Stimulated activated CD4-positive, alpha-beta T cell treated with anti-CD3 and anti-CD28 coated beads, Interleukin-1b, Interleukin-23, amount 100 ng/mL, for 24 hours (primary cell): ENCODE measurements at places on chromosomes 7 and 10.

DNA sequence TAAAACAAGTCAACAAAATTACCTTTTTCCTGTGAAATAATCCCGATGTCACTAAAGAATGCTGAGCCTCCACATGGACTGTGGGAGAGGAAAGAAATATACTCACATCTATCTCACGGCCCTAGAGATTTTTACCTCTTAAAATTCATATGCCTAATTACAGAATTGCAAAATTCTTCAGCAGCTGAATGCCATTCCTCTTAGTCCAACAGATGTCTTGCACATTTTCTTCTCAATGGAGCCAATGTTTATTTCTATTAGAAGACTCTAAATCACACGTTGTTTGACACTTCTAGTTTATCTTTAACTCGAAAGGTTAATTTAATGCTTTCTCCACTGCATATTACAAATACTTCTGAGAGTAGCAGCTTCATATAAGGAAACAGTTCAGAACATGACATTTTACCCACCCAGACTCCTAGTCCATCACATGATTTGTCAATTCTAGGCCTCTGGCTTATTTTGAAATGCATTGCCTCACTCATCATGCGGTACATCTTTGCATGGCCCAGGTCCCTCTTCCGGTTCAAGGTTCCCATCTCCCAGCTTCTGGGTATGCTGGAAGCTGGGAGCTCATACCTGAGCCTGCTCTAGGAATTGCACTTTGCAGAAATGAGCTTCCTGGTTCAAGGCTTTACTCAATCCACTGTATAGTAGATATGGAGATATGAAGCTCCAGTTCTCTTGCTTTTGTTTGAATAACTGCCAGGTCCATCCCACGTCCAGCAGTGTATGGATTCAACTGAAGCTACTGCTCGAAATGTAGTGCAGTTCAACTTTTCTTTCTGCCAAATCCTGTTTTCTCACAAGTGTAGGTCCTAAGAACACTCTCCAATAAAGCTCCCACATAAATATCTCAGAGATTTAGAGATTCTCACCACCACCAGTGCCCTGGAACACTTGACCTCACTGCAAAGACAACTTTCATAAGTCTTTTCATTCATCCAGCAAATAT lies 306.2 kb downstream of the GPR37 start:
- DNase-seq: no peak

DNA sequence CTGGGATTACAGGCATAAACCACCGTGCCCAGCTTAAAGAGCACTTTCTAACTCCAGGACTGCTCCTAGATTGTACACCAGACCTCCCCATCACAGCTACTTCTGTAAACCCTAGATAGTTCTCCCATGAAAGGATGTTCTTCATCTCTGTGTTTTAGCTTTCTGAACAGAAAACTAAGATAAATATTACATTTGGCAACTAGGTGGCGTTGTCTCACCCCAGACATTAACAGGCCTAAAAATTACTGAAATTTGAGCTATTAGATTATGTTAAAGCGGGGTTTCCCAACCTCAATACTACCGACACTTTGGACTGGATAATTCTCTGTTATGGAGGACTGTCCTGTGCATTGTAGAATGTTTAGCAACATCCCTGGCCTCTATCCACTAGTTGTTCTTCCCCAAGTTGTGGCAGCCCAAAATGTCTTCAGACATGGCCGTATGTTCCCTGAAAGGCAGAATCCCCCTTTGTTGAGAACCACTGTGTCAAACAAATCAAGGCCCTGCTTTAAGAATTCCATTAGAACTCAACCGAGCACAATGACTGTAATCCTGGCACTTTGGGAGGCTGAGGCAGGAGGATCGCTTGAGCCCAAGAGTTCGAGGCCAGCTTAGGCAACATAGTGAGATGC lies 19.1 kb downstream of the ATOH7 start:
- DNase-seq: no peak

DNA sequence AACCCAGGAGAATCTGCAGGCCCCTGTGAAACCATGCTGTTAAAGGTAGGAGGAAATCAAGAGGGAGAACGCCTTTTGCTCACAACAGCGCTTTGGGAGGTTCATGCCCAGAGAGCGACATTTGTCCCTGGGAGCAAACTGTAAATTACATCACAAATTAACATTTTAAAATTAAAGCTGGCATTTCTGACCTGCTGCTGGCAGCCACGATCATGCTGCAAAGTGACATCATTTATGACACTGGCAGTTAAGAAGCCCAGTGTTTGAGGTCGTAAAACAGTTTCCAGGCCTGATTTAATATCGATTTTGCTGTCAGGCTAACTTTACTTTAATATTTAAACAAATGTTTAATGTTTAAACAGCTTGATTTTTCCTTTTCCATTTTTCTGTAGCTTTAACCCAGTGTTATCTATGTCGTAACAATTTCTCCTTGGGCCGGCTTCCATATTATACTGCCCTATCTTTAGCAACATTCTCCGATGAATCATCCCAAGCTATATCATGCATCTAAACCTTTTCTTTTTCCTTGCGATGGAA lies 86.5 kb upstream of the NPVF start:
- DNase-seq: no peak

DNA sequence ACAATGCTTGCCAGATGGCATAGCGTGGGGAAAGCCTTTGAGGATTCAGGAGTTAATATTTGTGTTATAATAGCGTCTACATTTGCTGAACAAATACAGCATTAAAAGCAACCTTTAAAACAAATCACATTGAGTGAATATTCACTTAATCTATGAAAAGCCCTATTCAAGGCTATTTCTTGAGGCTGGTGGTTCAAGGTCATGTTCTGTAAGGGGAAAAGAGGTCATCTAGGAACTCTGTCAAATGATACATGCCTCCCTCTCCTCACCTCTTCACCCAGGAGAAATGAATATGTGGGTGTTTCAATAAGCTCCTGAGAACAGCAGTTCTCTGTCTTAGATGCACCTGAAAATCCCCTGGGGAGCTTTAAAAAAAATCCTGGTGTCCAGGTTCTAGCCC lies 303.0 kb downstream of the ELMO1 start:
- DNase-seq: no peak

GRCh38 chr10:33460505-33461294 lies 126.2 kb upstream of the NRP1 start:
- no peak for DNase-seq

DNA sequence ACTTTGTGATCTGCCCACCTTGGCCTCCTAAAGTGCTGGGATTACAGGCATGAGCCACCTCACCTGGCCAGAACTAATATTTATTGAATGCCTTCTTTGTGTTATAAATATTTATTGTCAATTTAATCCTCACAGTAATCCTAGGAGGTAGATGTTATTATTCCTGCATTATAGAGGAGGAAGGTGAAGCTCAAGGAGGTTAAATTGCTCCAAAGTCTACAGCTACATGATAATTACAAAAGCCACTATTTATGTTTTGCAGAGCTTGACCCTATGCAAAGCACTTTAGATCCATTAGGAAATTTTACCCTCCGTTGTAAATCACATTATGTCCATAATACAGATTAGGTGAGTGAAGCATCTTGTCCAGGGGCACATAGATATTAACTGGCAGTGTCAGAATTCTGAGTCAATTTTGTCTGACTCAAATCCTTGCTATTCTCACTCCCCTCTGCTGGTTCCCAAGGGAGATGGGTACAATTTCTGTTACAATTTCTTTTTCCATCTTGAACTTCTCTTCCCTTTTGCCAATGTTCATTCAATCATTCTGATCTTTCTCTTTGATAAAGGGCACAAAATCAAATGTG lies 25.7 kb upstream of the CDK14 start:
- DNase-seq: no peak

DNA sequence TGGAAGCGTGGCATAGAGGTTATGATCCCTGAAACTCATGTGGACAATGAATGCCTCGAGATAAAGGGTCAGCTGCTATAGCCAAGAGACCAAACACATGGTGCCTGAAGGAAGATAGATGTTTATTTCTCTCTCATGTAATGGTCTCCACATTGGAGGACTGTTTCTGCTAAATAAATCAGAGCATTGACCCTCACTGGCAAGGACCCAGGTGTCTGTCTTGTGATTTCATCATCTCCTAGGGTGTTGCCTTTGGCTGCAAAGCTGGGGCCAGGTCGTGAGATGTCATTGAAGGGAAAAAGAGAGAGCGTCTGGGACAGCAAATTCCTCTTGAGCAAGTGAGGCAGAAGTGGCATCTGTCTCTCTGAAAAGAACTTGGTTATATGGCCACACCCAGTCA lies 64.6 kb downstream of the JCAD start:
- no peak for DNase-seq

GRCh38 chr7:70460071-70460470 lies 671.9 kb upstream of the GALNT17 start:
- no peak for DNase-seq

DNA sequence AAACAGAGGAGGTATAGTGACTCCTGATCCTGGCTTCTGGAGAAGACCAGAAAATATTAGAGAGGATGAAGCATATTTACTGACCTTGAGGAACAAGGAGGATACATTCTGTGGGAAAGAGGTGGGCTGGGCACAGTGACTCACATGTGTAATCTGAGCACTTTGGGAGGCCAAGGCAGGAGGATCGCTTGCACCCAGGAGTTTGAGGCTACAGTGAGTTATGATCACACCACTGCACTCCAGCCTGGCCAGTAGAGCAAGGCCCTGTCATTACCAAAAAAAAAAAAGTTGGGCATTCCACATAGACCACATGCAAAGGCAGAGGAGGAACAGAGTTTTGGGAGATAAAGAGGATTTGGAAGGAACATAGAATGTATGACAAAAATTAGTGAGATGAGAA lies 4.4 kb upstream of the ACBD5 start:
- DNase-seq: no peak

DNA sequence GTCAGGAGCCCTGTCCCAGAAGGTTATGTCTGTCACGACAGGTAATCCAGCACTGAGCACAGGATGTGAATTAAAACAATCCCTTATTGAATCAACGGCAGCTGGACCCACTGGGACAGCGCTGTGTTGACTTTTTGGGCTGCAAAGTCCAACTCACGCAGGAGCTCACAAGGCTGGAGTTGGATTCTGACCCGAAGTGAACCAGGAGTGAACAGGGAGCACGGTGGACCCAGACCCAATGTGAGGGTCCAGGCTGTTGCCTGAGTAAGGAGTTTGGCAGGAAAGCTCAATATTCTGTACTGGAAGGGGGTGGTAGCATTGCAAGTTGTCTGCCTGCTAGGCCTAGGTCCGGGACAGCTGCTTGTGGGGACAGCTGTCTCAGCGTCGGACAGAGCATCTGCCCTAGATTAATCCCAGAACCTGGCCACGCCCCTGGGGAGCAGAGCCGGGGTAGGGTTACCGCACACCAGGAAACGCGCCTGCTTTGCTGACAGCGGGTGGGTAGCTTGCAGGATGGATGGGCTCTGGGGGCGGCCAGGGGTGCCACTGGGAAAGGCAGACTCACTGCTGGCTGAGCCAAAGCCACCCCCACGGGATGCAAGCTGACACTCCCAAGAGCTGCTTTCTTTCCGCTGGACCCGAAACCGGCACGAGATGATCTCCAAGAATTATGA lies 24.0 kb downstream of the COL26A1 start:
- no peak for DNase-seq

GRCh38 chr7:33593611-33594010 lies 311.7 kb upstream of the BMPER start:
- no peak for DNase-seq

DNA sequence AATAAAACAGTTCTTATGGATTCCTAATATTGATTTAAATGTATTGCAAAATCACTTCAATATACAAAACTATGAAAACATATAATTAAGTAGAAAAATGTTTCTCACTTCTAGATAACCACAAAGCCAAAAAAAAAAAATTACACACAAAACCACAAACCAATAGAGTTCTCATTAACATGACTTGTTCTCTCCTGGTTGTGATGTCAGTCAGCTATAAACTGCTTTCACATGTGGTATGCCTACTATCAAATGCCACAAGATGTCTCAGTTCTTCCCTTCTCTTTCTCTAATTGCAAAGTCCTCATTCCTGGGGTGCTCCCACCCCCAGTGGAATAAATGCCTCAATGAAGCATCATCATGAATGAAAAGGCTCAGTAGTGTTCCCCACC lies 16.6 kb downstream of the GNAI1 start:
- no peak for DNase-seq

GRCh38 chr7:8141070-8141469 lies 120.9 kb downstream of the ICA1 start:
- no peak for DNase-seq

- no peak for DNase-seq
Measured at GRCh38 chr7:111096997-111097396, 6.1 kb downstream of the LRRN3 start.

- no peak for DNase-seq
Measured at GRCh38 chr7:8200717-8201116, 61.2 kb downstream of the ICA1 start.

DNA sequence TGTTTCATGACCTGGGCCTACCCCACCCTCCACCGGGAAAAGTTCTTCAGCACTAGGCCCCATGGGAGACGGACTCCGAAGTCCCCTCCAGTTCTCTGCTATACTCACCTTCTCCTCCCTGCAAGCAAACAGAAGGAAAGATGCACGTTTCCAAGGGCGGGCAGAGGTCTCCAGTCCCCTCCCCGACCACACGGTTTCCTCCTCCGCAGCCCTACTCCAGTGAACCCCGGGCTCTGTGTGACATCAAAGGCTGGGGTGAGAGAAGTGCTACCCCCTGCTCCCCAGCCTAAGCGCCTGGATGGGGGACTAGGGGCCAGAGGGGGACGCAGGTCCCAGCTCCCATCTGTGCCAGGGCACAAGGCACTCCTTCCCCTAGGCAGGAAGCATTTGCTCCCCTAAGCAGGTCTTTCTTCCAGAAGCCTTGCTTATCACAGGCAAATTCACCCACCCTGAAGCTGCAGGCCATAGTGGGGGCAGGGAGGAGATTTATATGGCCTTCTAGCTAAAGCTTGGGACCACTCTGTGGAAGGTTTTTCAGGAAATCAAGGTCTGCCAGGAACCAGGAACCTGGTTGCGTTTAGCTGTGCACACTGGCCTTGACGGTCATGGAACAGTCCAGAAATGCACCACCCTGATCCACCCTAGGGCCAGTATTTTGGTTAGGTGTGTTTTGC lies 52.8 kb downstream of the ASB13 start:
- no peak for DNase-seq

- no peak for DNase-seq
Measured at GRCh38 chr7:37408291-37409228, 40.1 kb downstream of the ELMO1 start.

DNA sequence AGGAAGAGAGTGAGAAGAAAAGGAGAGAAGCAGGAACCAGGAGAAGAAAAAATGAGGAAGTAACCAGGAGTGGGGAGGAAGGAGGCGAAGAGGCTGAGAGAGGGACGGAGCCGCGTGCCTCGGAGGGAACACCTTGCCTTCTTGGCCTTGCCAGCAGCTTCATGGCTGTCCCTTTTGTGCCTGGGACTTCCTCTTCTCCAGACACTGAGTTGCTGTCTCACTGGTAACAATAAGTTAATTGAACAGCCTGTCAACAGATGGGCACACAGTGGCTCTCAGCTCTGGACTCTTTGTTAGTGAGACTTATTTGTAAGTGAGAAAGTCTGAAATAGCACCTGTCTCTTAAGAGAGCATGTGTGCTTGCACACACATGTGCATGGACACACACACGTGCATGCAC lies 83.2 kb downstream of the GATA3 start:
- DNase-seq: no peak

DNA sequence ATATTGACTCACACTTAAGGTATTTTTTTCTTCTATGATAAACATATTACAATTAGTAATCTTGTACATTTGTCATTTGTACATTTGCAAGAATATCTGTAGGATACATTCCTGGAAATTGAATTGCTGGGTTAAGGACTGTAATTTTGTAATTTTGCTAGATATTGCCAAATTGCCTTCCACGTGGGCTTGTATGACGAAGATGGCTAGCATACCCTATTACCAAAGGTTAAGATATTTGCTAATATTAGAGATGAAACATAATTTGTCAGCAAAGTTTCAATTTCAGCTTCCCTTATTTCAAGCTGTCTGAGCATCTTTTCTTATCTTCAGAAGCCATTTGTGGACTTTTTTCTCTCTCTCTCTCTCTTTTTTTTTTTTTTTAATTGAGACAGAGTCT lies 1.0 kb upstream of the LYZL2 start:
- no peak for DNase-seq
